H54 (cell line): ENCODE measurements at places on chromosomes 3 and 15.

- no peak for DNase-seq
These were observed 394.8 kb downstream of the SI start for GRCh38 chr3:164683489-164683888.

- DNase-seq, result no peak
These were observed 171.1 kb downstream of the KCNAB1 start for GRCh38 chr3:156291272-156292123.

DNA sequence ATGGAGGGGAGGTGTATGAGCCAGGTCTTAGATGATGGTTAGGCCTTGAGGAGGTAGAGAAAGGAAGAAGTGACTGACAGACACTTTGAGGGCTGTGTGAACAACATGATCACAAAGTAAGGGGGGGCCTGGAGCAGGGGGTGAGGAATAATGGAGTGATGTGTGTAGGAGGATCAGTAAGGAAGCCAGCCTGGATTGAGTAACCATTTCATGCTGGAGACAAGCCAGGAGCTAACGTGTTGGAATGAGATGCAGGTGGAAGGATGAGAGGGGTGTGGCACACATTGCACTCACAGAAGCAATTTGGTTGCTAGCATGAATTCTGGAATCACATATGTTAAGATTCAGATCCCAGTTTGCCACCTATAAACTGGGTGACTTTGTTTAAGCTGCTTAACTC, 65.5 kb downstream of the BBX start:
- no peak for DNase-seq

DNA sequence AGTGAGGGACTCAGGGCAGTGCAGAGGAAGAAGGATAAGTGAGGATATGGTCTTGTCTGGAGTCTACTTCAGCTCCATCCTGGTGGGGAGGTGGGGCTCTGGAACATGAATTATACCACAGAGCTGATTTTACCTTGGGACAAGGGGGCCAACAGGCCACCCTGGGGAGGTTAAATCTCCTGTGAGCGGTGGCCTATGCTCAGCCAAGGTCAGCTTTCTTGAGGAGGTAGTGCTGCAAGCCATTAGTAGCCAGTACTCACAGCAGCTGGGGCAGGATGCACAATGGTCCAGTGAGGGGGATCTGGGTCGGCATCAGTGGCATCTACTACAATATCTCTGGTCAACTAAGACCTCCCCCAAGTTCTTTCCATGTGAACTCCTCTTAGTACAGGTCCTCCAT, 49.7 kb downstream of the XYLB start:
- no peak for DNase-seq

DNA sequence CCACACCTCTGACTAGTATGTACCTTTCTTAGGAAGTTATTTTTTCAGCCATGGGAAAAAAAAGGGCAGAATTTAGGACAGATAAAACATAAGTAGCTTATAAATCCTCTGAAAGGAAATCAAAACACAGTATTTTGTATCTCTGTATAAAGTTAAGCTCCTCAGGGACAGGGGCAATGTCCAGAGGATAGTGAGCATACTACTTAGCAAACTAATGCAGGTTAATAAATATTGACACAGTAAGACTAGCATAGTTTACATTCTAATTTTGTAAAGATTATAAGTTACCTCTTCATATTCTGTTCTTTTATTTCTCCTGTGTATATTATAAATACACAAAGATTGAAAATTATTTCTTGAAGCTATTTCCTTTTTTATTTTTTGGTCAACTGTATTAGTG, 2.1 kb downstream of the UBE3A start:
- DNase-seq, result no peak

DNA sequence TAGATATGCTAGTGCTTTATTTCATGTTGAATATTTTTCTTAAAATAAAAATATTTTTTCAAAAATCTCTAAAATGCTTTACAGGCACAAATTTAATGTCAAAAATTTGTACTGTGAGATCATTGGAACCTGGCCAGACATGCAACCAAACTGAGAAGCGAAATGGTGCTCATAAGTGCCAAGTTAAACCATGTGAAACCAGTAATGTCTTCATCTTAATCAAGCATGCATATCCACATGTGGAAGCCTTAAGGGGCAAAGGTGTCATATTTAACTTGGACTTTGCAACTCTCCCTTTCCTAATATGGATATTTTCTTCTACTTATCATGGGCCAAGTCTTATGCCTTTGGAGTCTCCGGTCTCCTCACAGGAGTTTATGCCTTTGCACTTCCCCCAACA, 208.9 kb upstream of the COL8A1 start:
- DNase-seq, result no peak

GRCh38 chr3:158659454-158660237, 12.8 kb downstream of the LXN start:
- DNase-seq, result peak; percentile 31

DNA sequence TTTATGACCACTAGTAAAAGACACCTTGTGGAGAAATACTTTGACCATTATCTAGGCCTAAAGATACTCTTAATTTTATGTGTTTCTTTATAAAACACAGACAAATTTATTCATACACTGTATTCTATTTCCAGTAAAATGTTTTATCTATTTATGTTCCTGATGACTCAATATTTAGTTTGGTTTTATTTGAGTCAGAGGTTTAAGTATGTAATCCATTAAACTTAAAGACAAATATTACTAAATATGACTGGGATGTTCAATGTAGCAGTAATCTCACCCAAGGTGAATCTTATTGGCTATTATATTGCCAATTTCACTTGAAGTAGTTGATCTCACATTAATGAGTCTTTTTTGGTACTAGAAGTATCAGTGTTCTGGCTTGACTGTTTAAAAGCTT, 799.7 kb downstream of the CADM2 start:
- DNase-seq, result no peak

- DNase-seq, result no peak
These were observed 27.1 kb downstream of the TBC1D2B start for GRCh38 chr15:78050441-78050809.

DNA sequence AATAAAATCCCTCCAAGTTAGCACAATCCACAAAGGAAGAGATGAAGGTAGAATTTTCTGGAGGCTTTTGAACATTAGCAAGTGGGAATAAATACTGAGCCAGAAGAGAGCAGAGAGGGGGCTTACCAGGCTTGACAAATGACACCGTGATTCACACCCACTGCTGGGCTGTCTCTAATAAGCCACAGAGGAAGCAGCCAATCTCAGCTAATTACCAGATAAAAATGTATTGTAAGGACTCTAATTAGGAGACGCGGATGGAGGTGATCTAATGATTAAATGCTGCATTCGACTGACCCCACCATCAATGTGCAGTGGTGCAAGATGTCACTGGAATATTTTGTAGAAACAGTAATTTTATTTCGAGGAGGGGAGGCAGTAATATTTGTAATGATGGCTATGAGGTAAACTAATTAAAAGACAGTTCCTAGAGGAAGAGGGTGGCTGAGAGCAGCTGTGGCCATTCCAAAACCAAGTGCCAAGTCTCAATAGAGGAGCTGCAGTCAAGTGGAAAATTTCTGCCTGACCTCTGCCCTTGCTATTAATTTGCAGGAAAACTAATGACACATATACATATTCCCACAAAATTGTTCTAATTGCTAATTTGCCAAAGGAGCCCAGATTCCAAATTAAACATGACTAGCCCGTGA, 602.2 kb downstream of the FOXP1 start:
- no peak for DNase-seq

DNA sequence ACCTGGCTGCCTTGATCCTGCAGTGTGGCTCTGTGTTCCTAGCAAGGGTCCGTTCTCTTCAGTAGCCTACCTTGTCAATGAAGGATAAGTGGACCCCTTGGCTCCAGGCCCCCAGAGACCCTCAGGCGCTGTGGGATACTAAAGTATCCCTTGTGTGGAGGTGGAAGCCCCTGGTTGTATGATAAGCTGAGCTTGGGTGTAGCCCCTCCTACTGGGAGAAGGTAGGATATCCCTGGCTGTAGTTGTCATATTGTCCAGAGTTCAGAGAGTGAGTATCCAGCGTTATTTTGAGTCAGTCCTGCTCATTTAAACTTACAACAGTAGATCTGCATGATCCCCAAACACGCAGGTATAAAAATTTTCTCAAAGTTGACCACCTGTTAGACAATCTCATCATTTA, 496.8 kb downstream of the CNTN4 start:
- no peak for DNase-seq

GRCh38 chr15:60590935-60591495, 112.1 kb upstream of the ICE2 start:
- DNase-seq, result no peak

DNA sequence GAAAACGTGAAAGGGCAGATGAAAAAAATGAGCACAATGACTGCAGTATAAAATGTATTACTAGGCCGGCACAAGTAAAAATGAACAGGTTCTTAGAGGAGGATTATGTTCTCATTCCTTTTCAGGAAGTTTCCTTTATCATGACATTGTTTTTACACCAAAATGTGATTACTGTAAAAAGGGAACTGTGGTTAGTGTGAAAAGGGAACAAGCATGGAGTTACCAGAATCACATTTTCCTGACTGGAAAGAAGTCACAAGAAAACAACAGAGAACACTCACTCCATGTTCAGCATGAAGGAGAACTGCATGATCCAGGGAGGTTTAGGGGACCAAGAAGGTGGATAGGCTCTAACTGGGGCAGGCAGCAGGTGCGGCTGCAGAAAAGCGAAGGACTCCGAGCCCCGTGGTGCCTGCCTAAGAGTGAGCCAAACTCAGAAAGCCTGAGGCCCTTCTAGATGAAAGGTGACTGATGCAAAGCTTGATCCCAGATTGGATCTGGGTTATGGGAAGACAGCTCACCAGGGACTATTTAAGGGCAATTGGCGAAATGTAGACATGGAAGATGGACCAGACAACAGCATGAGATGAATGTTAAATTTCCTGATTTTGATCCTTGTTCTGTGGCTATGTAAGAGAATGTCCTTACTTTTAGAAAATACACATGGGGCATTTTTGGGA, 77.3 kb downstream of the CCR1 start:
- DNase-seq, result no peak

DNA sequence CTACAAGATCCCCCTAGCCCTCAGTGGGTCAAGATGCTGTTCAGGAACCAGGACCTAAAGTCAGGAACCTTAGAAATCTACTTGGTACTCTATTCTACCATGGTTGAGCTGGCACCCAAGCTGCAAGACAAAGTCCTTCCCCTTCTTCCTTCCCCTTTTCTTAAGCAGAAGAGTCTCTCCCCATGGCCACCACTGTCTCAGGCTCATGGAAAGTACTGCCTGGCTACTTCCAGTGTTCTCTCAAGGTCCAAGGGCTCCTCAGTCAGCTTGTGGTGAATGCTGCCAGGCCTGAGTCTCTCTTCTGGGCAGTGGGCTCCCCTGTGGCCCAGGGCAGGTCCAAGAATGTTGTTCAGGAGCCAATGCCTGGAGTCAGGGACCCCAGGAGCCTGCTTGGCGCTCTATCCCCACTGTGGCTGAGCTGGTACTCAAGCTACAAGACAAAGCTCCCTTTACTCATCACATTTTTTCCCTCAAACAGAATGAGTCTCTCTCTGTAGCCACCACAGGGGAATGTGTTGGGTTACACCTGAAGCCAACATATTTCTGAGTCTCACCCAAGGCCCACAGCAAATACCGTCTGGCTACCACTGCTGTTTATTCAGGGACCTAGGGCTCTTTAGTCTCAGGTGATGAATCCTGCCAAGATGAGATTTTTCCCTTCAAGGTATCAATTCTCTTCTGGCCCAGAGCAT, 18.1 kb upstream of the SLC27A2 start:
- DNase-seq, result no peak

GRCh38 chr15:73746883-73747282, 6.3 kb downstream of the INSYN1 start:
- no peak for DNase-seq
